ENCODE measurements at places on chromosomes 12 and 14.

DNA sequence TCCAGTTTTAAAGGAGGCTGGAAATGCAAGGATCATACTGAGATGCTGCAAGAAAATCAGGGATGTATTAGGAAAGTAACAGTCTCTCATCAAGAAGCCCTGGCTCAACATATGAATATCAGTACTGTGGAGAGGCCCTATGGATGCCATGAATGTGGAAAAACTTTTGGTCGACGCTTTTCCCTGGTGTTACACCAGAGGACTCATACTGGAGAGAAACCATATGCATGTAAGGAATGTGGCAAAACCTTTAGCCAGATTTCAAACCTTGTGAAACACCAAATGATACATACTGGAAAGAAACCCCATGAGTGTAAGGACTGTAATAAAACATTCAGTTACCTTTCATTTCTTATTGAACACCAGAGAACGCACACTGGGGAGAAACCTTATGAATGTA, 24.5 kb downstream of the ZNF891 start:
- no peak for DNase-seq

GRCh38 chr12:121423682-121424623, 24.0 kb downstream of the RNF34 start:
- no peak for DNase-seq

GRCh38 chr12:89760783-89761182, 52.1 kb upstream of the ATP2B1 start:
- no peak for DNase-seq

- no peak for DNase-seq
Measured at GRCh38 chr12:132162508-132163031, 18.3 kb downstream of the NOC4L start.

DNA sequence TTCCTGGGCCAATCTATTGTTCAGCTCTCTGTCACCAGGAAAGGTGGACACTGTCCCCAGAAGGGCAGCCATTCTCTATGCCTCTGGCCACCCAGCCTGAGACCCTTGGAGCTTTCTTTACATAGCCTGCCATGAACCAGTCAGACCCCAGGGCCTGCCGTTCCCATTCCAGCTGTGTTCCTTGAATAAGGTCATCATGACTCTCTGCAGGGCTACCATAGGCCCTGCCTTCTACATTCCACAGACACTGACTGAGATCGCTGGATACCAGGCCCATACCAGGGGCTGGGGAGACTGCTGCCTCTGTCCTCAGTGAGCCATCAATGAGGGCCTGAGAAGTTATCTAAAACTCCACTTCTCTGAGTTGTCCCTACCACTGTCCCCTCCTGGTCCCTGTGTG, 75.5 kb downstream of the SYNE3 start:
- no peak for DNase-seq

DNA sequence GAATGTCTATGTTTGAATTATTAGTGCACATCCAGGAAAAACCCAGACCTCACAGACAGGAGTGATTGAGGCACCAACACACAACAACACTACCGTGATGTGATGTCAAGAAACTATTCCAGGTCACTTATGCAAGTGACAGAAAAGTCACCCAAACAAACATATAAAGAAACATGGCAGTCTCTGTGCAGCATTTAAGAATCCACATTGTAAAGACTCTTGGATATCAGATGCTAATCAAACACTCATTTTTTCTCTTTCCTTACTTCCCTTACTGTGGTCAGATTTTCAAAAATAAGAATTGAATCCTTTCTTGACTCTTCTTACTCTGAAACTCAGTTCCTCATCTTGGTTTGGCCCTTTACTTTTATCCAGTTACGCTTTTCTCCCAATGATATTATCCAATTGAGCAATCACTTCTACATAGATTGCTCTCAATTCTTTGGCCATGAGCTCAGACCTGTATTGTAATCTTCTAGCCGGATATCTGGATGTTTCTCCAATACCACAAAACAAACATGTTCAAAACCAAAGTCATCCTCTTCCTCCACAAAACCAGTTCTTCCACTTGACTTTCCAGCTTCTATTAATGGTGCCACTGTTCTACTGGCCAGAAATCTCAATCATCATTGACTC, 115.4 kb downstream of the DUSP6 start:
- no peak for DNase-seq

DNA sequence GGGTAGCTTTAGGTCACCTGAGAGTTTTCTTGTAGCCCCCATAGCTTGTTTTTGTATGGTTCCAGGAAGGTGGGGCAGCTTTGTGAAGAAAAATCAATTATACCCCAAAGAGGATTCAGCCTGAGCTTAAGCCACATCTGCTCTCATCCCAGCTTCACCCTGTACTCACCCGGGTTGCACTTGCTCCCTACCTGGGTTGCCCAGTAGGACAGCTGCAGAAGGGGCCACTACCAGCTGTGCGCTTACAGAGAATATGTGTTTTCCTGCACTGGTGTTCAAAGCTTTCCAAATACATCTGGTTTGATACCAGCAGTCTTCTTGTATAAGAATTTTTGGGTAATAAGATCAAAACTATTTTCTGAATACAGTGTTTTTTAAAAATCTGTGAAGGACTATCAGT, 3.0 kb upstream of the SLC38A1 start:
- DNase-seq, result no peak

DNA sequence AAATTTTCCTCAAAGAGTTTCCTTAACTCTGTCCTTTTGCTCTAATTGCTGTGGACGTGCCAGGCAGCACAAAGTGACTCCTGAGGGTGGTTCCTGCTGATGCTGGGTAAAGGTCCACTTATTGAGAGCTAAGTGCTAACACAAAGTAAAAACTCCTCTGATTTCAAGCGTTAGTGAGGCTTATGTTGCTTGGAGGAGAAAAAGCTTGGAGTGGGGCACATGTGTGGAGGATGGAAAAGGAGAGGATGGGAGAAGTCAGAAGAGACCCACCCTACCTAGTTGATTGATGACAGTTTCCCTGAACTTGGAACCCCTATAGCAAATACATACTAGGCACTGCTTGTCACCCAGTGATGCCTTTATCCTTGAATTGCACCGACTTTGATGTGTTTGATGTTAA, 10.1 kb upstream of the SLC11A2 start:
- DNase-seq, result no peak

- DNase-seq, result no peak
Measured at GRCh38 chr14:99242816-99243721, 28.9 kb downstream of the BCL11B start.

DNA sequence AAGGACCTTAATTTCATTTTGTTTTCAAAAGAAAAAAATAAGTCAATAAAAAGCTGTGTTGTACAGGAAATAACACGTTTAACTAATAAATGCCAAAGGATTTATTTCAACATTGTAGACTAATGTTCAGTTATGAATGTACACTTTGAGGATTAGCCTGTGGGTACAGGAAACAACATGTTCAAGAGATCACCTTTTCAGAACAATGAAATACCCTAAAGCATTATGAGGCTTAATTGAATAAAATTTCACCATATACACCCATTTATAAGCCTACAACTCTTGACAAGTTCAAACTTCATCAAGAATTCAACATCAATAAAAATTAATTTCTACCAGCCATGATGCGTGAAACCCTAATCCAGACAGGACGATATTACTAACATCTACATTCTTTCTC, 56.6 kb upstream of the SLC6A15 start:
- no peak for DNase-seq

GRCh38 chr12:104630230-104630670, 173.5 kb downstream of the CHST11 start:
- DNase-seq, result no peak

DNA sequence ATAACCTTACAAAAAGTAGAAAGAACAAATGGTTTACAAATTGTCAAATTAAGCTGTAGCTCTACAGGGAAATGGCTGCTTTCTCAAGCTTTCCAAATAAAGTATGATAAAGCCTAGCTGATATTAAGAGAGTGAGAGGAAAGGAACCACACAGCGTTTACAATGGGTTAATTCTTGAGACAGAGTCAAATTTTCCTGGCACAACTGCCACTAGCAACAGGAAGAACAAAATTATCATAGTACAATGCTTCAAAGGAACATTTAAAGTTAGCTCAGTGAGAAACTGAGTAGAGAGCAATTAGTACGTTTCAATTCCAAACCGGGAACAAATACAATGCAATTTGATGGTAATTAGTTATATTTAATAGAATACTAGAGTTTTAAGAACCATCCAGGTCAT, 116.0 kb downstream of the PPP1R12A start:
- no peak for DNase-seq

- DNase-seq, result no peak
Measured at GRCh38 chr14:56413721-56414120, 165.9 kb upstream of the TMEM260 start.

GRCh38 chr12:7750350-7750749, 3.2 kb upstream of the CLEC4C start:
- DNase-seq, result no peak

DNA sequence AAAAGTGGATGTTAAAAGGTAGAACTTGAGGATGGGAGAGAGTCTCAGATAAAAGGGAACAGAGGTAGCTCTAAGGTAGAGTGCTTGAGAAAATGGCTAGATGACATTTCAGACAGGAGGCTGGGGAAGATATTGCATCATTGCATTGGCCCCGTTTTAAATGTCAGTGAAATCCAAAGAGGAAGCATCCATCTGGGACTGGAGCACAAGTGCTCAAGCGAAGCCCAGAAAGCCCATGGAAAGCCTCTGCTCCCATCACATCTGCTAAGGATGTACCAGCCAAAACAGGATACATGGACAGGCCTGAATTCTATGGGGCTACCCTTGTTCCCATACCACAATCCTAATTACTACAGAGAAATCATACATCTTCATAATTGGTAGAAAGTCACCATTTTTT, 581.5 kb upstream of the TMEM132C start:
- DNase-seq, result no peak

DNA sequence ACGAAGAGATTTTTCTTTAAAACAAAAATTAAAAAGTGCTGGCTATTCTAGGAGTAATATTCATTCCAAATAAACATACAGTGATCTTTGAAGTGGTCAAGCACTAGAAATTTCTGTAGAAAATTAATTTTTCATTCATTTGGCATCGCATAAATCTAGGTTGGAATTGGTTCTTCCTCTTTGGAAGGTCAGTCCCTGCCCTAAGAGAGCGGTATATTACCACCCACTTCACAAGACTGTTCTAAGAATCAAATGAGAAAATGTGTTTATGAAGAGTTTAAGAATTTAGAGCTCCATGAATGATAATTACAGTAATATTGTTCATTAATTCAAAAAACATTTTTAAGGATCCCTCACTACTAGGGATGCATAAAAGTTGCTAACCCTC, 444 bp upstream of the GEMIN2 start:
- no peak for DNase-seq

DNA sequence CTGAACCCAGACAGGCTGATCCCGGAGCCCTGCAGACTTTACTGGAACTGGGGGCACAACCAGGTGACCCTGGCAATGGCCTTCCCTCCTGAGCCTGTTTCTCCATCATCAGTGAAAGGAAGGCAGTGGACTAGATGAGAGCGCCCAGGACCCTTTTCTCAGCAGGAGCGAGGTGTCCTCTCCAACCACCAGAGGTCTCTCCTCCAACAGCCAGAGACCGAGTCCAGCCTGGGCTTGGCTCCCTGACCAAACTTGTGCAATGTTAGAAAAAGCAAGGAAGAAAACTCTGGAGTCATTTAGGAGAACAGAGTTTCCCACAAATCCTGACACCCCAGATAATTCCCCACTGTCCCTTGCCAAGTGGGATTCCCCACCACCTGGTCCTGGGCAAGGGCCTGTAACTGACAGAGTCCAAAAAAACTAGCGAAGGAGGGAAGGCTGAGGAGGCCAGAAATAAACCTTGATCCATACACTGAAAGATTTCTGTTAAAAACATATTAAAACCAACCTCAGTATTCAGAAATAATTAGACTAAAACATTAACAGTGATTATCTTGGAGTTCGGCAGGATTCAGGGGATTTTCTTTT, 9.0 kb downstream of the RPS6KL1 start:
- no peak for DNase-seq
